RPMI8226 (cell line): ENCODE measurements at places on chromosomes 2 and 18.

DNA sequence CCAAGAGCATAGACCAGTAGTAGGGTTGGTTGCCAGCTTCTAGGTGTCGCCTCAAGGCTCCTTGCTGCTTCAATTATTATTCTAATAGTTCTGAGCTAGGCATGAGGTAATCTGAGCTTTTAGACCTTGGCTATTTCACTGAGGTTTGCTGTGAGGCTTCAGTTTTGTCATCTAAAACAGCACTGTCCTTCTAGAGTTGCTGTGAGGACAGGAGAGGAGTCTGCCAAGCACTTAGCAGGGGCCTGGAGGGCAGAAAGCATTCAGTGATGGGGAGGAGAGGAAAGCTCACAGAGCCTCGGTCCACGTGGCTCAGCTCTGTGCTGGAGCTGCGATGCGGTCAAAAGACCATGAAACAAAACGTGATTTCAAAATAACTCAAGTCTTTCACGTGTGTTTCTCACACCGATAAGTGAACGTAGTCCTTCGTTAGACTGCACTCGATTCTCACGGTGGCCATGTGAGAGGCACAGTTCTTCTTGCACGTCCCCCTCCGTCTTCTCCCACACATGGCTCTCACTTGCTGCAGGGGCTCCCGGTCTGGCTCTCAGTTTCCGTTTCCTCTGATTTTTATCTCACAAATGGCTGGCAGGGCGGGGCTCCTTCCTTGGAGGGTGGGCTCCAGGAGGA is 113.7 kb downstream of the B3GNT2 start:
- DNase-seq: no peak

DNA sequence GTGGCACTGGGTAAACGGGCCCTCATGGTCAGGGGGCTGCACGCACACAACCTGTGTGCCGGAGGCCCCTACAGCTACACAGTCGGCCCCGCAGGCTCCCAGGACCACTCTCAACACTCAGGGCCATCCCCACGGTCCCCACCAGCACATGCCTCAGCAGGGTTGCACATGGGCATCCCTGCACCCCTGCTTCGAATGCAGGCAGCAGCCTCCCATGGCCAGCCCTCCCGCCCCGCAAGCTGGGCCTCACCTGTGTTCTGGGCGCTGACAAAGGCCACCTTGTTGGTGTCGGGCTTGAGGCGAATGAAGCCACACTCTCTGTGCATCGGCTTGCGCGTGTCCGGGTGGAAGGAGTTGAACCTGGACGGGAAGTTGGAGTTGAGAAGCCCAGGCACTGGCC is 34.2 kb downstream of the THAP4 start:
- no peak for DNase-seq

DNA sequence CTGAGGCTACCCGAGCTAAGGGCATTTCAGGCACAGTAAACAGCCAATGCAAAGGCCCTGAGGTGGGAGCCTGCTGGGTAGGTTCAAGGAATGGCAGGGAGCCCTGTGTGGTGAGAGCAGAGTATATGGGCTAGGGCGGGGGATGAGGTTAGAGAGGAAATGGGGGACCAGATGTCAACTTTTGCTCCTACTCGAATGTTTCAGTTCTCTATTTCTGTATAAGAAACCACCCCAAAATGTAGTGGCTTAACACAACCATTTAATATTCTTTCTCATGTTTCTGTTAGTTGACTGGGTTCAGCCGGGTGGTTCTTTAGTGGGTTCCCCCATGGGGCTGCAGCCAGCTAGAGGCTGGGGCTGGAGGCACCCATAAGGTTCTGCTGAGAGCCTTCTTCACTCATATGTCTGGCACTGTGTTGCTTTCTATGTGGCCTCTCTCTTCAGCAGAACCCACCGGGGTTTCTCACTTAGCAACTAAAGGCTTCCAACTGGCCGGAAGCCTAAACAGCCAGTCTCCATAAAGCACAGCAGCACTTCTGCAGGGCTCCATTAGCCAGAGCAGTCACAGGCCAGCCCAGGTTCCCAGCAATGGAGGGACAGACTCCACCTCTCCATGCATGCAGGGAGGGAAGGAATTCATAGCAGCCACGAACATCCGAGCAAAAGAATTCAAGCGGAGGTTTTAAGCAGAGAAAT is 5.6 kb upstream of the ATOH8 start:
- DNase-seq: peak; percentile 80

DNA sequence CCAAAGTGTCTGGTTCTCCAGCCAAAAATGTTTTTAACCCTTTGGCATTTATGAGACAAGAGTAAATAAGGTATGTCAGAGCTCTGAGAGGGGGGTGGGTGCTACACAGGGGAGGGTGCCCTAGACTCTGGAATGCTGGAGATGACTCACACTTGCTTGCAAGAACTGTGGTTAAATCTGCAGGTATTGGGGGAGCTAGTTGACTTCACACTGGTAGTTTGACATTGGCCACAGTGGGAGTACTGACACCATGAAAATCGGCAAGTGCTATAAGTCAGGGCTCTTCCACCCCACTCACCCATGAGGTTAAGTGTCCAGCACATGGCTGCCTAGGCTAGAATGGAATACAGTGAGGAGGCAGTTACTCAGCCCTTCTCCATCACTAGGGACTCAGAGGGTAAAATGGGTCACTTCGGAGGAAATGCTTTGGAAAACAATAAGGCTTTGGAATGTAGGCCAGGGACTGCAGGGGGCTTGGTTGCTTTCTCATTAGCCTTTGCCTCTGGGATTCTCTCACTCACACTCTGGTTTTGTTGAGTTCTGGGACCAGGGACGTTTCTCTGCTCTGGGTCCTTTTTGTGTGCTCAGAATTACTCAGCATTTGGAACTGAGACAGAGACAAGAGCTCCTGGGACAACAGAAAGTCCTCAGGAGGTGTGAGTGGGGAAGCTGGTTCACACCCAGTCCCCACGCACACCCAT is 91.6 kb downstream of the ACKR3 start:
- DNase-seq: no peak
